ENCODE measurements at places on chromosomes 3 and 15.

DNA sequence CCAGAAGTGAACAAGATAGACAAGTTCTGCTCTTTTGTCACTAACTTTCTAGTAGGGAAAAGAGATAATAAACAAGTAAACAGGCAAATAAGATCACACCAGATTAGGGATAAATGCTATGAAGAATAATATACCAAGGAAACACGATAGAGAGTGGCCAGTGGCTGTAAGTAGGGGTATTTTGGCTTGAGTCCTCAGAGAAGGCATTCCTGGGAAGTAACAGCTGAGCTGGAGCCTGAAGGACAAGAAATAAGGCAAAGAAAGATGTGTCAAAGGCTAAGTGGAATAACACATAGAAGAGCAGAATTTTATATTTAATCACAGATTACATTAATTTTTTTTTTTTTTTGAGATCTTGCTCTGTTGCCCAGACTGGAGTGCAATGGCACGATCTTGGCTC is 366.2 kb downstream of the ZIC1 start:
- no peak for DNase-seq

GRCh38 chr3:44226573-44226972 is 15.1 kb upstream of the TOPAZ1 start:
- DNase-seq = no peak

DNA sequence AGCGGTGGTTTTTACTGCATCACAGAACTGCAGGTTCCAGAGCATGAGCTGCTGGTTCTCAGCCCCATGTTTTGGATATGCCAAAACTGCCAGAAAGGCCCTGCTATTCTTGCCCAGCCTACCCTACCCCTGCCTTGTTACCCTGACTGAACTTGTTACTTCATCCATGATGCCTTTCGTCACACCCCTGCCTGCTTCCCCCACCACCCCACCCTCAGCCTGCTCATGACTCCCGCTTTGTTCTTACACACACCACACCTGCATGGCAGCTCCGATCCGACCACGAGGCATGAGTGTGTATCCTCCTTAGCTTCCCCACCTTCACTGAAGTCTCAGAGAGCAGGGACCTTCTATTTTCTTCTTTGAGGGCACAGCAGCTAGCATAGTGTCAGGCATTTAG is 5.1 kb upstream of the TM4SF1 start:
- no peak for DNase-seq

- DNase-seq = no peak
These were observed 381.6 kb downstream of the FOXP1 start for GRCh38 chr3:71201939-71202338.
